Cerebellum (tissue), 4 donors: ENCODE measurements at places on chromosomes 3 and 15. TPM values are rescaled to one million over a fixed set of nuclear protein-coding genes. Genes with fewer than 3 reads are reported as not detected.
A peak's percentile ranks its signal among the peaks of the same experiment; 100 is the strongest.

- peak; percentile 85 for DNase-seq
Measured at GRCh38 chr3:128076483-128077201, 24.4 kb downstream of the SEC61A1 start.

Gene AQR
- 39.2 TPM for total RNA-seq

Gene HYAL2
- 37.5 TPM for total RNA-seq

Gene ALDH1A2
- total RNA-seq, result 8.9 TPM

DNA sequence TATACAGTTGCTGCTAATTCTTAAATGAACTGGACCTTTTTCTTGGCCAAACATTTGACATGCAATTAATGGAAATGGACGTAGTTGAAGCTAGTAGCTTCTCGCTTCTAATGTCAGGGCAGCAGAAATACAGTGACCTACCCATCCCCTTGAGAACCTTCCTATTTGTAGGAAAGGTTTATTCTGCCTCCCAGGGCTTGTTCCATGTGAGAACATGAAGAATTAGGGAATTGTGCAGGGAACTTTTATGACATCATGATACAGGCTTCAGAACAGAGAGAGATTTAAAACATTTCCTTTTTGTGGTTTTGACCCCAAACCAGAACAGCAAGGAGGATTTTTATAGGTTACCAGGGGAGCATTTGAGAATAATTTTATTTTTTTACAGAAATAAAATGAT lies 406.6 kb upstream of the PPP2R3A start:
- no peak for DNase-seq

Gene GOLGA8S
- total RNA-seq, result 0.18 TPM

Gene NAA50
- total RNA-seq, result 56.1 TPM

DNA sequence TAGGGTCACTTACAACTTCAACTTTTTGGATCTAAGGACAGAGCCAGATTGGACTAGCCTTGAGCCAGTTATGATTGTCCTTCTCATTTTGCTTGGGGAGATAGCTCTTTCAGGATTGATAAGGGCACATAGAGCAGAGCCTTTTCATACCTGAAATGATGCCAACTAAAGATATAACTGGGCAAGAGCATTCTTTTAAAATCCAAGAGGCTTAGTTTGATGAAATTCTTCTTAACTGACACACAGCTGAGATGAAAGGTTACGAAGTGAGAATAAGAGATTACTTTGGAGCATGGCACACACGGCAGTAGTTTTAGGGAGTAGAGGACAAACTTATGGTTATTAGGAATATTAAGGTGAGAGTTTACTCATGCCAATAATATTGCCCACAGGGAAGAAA lies 12.7 kb downstream of the CD200 start:
- no peak for DNase-seq

- DNase-seq, result no peak
Measured at GRCh38 chr3:122988508-122988907, 39.1 kb downstream of the SEMA5B start.

GRCh38 chr15:63370764-63371163 lies 10.9 kb downstream of the CA12 start:
- no peak for DNase-seq

GRCh38 chr3:4008205-4008604 lies 209.0 kb downstream of the LRRN1 start:
- no peak for DNase-seq
